Suppressor macrophage (primary cell): ENCODE measurements at places on chromosomes 7 and 10.

- DNase-seq, result no peak
Observed at GRCh38 chr10:102411341-102412255, 7.0 kb downstream of the PSD start.

- no peak for DNase-seq
Observed at GRCh38 chr7:46215987-46216567, 295.0 kb upstream of the IGFBP3 start.

- peak; percentile 99 for DNase-seq
Observed at GRCh38 chr10:102502337-102503151, at the start of gene ACTR1A. Gene ACTR1A (minus strand): TSS chr10:102502712. CDS start chr10:102502647, 65 bp downstream.

DNA sequence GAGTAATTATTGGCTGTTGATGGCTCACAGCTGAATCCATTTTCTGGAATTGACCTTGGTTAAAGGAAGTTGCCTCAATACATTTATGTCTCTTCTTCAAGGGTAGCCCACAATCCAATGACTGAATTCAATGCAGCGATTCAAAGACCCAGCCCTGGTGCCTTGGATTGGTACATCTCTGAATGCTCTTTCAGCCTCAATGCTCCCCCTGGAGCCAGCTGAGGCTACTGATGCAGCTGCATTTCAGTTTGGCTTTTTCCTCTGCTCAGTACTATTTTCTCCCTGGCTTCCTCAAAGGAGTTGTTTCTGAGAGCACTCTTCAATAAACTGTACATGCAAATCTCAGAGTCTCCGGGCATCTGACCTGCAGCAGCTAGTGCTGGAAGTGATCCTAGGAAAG lies 633 bp upstream of the EBLN1 start:
- no peak for DNase-seq

DNA sequence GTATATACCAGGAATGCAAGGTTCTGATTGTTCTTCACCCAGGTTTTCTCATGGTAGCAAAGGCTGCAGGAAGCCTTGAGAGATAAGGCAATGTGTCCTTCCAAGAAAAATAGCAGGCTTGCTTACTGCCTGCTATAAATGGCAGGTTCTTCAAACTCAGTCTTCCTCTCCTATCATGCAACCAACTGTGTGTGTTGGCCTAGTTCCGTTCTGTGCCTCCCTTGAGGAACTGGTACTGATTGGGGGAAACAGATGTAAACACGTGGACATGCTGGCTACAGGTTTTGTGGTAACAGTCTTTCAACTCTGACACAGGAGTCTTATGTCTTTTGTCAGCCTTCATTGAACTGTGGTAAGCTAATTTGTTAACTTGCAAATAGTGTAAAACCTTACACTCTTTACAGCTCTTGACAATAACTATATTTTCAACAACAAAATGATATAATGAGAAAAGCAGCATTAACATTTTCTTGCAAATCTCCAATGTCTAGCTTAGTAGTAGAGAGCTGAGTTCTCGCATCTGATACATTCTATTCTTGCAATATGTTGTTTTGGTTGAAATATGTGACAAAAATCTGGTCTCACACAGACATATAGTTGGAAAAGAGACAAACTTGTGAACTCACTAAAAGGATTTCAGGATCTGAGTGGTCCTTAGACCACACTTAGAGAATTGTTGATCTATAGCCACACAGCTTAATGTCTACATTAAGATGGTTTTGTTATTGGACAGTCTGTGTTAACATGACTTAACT lies 54.7 kb upstream of the LSM8 start:
- DNase-seq, result peak; percentile 18

GRCh38 chr7:51263631-51264484 lies 52.8 kb downstream of the COBL start:
- DNase-seq, result no peak

DNA sequence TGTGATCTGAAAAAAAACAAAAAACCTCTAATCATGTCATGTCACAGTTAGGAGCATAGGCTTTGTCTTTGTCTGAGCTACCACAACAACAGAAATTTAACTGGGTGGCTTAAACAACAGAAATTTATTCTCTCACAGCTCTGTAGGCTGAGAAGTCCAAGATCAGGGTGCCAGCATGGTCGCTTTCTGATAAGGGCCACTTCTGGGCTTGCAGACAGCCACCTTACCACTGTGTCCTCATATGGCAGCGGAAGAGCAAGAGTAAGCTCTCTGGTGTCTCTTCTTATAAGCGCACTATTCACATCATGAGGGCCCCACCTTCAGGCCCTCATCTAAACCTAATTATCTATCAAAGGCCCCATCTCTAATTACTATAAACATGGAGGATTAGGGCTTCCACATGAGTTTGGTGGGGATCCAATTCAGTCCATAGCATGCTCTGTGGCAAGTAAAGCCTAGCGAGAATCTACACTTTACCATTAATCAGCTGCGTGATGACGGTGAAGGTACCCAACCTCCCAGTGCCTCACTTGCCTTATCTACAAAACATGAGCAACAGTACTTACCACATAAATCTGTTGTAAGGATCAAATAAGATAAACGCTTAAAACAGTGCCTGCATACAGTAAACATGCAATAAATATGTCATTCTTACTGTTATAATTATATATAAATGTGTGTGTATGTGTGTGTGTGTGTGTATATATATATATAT lies 17.3 kb downstream of the ZNF438 start:
- no peak for DNase-seq

- no peak for DNase-seq
Observed at GRCh38 chr7:145360511-145361100, 524.8 kb upstream of the TPK1 start.

- no peak for DNase-seq
Observed at GRCh38 chr7:25314731-25315267, 86.5 kb upstream of the NPVF start.

- DNase-seq, result no peak
Observed at GRCh38 chr10:58373442-58373827, 11.8 kb upstream of the TFAM start.

GRCh38 chr10:20233423-20233822 lies 417.2 kb downstream of the PLXDC2 start:
- no peak for DNase-seq

GRCh38 chr7:55570218-55570873 lies 2.0 kb downstream of the VOPP1 start:
- DNase-seq, result no peak

DNA sequence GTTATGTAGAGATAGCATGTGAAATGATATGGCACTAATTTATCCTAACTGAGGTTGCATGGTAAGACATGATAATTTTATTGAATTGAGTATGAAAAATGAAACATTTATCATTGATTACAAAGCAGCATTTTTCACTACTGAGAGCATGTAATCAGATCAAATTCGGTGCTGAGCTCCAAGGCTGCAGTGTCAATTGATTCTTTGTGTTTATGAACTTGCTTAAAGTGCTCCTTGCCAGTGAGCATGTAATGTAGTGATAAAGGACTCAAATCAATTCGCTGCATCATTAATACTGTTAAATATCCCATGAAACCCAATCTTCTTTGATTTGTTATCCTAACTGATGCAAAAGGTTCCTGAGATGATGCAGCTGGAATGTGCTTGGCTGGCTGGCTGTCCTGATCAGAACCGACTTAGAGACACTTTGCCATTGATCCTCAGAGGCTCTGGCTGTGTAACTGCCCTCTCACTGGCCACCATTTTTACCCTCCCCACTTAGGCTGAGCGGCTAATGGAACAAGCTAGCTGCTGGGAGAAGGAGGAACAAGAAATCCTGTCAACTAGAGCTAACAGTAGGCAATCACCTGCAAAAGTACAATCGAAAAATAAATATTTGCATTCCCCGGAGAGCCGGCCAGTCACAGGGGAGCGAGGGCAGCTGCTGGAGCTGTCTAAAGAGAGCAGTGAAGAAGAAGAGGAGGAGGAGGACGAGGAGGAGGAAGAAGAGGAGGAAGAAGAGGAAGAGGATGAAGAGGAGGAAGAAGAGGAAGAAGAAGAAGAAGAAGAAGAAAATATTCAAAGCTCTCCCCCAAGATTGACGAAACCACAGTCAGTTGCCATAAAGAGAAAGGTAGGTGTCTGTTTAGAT lies 89.8 kb upstream of the SAMD8 start:
- DNase-seq, result no peak

DNA sequence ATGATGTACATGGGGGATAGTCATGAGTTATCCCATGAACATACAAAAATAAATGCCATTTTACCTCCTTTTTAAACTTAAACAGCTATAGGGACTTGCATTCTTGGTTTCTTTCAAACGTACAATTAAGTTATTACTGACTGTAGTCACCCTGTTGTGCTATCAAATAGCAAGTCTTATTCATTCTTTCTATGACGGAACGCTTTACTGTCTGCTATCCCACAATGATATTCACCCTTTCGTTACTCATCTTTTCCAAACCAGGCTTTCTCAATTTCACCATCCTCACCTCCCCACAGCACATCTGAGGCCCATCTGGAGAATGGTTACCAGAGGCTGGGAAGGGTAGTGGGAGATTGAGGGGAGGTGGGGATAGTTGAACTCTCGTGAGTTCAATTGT lies 218.8 kb downstream of the PHF14 start:
- DNase-seq, result no peak

DNA sequence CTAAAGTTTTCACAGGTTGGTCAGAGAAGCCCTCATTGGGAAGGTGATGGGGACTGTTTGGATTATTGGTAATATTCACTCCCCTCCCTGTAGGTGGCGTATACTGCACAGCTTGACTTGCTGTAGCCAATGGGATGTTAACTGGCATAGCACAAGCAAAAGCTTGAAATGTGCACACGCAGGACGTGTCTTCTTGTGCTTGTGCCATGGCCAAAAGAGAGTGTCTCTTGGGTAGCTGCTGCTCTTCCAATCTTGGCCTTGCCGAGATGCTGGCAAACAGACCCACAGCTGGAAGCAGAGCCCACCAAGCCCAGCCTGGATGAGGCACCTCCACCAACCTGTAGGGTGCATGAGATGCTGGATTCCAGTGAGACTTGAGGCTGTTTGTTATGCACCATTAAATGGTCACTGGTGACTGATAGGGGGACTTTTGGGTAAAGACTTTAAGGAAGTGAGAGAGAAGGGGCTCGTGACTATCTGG lies 266.0 kb downstream of the GRID1 start:
- DNase-seq, result peak; percentile 75

GRCh38 chr7:102318482-102318971 lies 31.9 kb downstream of the SH2B2 start:
- DNase-seq, result no peak

GRCh38 chr7:38413784-38414183 lies 140.3 kb upstream of the TARP start:
- peak; percentile 11 for DNase-seq

GRCh38 chr7:44885394-44886317 lies at the start of gene PURB:
Gene PURB (minus strand): TSS chr7:44885530. CDS start chr7:44885348, 182 bp downstream.
- DNase-seq, result peak; percentile 99

DNA sequence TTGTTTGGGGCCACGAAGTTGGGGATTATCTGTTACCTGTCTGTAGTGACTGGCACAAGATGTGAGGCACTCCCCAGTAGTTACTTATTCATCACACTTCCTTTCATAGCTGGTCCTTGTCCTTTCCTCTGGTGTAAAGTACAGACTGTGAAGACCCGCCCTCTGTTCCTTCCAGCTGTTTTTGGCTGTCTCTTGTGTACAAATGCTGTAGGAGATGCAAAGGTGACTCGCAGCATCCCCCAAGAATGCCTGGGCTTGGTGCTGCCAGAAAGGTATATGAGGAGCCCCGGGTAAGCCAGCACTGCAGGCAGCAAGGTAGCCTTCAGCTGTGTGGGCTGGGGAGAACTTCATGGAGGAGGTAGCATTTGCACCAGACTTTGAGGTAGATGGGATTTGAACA lies 236.6 kb downstream of the EBF3 start:
- DNase-seq, result no peak

GRCh38 chr10:110074758-110075671 lies 67.2 kb downstream of the ADD3 start:
- no peak for DNase-seq

GRCh38 chr10:70418229-70418628 lies 14.3 kb downstream of the EIF4EBP2 start:
- no peak for DNase-seq

DNA sequence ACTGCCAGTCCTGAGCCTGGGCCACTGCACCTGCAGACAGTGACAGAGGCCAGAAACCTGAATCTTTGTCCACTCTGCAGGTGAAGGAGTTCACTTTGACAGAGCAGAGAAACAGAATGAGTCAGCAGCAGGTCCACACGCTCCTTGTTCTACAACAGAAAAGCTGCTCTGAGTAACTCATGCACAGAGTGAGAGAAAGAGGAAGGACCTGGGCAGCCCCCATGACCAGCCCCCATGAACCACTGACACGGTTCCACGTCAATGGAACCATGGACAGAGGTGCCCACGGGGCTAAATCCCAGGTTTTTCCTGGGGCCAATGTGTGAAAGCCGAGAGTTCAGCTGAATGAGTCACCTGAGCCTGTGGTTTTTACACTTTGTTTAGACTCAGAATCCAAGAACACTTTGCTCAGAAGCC lies 40.8 kb upstream of the CTBP2 start:
- peak; percentile 4 for DNase-seq

DNA sequence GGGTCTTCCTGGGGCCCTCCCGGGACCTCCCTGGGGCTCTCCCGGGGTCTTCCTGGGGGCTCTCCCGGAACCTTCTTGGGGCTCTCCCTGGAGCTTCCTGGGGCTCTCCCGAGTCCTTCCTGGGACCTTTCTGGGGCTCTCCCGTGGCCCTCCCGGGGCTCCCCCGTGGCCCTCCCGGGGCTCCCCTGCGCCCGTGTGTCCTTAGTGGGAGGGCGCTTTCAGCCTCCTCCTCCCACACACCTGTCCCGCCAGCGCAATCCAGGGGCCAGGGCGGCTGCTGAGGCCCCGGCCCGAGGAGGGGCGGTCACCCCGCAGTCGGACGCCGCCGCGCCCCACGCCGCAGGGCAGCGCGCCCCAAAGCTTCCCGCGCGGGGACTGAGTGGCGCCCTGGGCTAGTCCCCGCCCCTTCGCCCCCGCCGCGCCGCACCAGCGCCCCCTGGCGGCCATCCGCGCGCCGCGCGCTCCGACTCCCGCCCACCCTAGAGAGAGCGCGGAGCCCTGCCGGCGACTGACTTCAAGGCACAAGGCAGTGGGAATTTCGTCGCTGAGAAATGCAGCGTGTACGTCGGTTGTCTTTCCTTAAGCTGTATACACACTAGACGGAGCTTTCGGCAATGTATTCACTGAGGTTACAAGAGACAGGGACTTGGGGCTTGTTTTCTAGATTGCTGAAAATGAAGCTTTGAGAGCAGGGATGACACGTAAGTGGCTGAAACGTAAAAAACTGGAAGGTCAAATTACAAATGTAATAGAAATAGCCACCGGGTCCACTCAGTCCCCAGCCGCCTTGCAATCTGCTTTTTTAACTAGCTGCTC lies 47.1 kb downstream of the INSIG1 start:
- peak; percentile 89 for DNase-seq

- peak; percentile 89 for DNase-seq
Observed at GRCh38 chr7:2632733-2633537, 1.1 kb downstream of the TTYH3 start.

GRCh38 chr10:33697016-33697415 lies 362.5 kb upstream of the NRP1 start:
- DNase-seq, result no peak

DNA sequence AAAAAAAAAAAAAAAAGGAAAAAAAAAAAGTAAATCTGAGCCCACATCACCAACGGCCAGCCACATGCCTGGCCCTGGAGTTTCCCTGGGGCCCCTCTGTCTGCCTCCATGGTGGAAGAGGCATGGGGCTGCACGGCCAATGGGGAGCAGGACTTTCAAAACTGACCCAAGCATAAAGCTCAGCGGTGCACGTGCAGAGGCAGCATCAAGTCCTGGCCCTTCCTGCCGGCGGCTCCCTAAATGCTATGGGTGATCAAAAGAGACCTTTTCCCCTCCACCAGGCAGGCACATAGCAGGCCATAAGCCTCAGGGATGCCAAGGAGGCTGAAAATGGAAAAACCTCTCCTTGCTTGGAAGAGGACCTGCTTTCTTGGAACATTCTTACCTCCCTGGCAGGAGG lies 94.3 kb downstream of the OAT start:
- no peak for DNase-seq
